Stimulated activated CD4-positive, alpha-beta T cell treated with anti-CD3 and anti-CD28 coated beads, Interleukin-4, amount 100 ng/mL, for 4 hours (primary cell): ENCODE measurements at places on chromosomes 3 and 15.

DNA sequence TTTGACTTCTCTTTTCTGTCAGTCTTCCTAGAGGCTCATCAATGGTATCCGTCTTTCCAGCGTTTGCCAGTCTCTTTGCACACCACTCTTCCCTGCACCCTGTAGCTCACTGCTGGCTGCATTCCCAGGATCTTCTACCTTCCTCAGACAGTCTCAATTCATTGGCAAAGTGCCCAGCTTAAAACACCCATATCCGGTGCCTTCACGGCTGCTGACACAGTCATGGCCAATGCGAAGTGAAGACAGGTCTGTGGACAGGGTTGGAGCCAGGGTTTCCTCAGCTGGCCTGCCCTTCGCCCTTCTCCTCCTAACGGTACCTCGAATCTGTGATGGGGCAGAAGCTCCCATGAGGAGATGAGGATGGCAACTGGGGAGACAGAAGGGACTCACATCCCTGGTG, 36.1 kb downstream of the PTH1R start:
- no peak for DNase-seq

DNA sequence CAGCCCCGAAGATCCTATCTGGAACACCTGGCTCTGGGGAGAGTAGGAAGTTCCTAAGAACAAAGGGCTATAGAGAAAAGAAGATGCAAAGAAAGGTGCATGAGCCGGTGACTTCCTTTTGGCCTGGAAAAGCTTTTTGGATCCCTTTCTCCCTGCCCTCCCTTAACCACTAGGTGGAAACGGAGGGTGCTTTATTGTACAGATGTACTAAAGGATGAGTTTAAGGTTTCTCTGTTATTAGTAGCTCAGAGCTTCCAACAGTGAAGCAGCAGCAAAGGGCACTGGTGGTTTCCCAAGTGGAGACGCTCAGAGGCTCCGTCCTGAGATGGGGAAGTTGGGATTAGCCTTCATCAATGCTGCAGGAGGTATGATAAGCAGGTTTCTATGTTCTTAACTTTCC, 5.9 kb upstream of the ADGRG7 start:
- DNase-seq = no peak

DNA sequence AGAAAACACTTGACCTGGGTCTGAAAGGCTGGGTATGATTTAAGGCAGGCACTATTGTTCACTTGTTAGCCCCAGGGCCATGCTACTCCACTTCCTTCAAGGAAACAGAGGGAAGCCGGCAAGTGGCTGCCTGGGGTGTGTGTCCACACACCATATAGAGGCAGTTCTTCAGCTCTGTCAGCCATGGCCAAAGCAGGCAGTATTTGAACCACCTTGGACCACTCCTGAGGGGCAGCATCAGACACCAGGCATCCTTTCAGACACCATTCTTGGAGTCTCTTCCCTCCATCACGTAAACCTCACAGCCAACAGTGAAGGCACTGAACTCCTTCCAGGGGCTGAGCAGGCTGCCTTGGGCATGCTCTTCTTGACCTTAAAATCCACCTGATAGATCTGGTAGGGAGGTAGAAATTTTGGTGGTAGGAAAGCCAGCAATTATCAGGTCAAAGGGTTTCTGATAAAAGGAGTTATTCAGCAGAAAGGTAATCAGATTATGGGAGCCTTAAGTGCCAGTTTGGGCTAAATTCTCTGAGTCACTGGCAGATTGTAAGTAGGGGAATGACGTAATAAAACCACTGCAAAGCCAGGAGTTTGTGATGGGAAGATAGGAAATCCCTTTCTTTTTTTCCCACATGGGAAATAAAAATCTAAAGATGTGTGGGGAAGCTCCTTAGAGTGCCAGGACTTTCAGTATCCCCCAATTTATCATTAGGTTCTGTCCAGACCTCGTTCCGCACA, 20.2 kb downstream of the TGFBR2 start:
- no peak for DNase-seq

- no peak for DNase-seq
These were observed 119.9 kb upstream of the CADPS start for GRCh38 chr3:62995119-62995518.

DNA sequence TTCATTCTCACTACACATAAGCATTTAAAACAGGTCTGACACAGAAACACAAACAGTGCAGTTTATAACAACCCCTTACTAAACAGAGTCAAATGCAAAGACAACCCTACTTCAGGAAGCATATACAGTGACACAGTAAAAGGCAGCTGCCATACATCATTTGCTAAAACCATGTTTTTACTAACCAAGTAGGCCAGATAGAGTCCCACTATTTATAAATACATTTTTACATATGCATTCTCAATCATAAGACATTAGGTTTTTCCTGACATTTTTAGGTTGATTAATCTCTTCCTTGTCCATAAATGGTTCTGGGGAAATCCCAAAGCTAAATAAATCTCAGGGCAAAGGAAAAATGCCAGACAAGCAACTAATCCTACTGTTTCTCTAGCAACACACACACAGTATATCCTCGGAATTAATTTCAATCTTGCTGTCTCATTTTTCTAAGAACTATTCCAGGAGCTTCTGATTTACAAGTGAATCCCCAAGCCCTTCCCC, 39.0 kb downstream of the CHAC1 start:
- DNase-seq = no peak

- DNase-seq = no peak
These were observed 62.9 kb downstream of the OPA1 start for GRCh38 chr3:193655831-193656433.
